HCT116 (cell line): ENCODE measurements at places on chromosomes 6 and 20. TPM values are rescaled to one million over a fixed set of nuclear protein-coding genes. Genes with fewer than 3 reads are reported as not detected.

GRCh38 chr6:32974016-32974333 lies 5.6 kb downstream of the BRD2 start:
- DNase-seq, result no peak
- peak overlapping the region; percentile 70; the same call in 1 of the 2 replicates for H3K27ac ChIP-seq
- H3K4me3 ChIP-seq, result peak overlapping the region; percentile 82
- peaks cover 66% of the 10 kb centered on the region for H3K36me3 ChIP-seq

Gene SLC32A1
- not detected for total RNA-seq

DNA sequence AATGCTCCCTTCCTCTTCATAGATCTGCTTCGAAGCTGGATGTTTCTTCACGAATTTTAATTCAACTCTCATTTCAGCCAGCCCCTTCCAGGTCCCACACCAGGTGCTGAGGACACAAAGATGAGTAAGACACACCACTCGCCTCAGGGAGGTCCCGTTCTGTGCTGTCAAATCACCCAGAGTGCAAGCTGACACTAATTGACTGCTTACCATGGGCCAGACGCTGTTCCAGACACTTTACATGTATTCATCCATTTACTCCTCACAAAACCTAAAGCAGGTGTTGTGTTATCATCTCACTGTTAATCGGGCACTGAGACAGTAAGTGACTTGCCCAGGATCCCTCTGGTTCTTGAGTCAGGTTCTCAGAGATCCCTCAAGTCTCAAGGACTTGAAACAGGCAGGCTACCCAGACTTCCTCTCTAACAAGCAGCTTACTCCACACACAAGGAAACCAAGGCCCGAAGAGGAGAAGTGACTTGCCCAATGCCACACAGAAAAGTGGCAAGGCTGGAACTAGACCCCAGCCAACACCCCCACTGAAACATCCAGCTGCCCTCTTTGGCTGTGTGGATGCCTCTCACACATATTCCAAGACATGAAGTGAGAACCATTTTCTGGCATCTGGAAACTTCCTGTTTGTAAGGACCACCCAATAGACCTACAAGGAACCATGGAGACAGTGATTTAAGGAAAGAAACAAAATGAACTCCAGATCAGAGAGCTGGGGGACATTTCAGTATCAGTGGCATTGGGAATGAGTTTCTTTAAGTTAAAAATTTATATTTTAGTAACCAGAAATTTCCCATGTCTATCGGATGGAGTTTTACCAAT lies 174.5 kb downstream of the CDC5L start:
- no peak overlapping the region for H3K4me3 ChIP-seq
- no peaks in the 10 kb centered on the region for H3K36me3 ChIP-seq

DNA sequence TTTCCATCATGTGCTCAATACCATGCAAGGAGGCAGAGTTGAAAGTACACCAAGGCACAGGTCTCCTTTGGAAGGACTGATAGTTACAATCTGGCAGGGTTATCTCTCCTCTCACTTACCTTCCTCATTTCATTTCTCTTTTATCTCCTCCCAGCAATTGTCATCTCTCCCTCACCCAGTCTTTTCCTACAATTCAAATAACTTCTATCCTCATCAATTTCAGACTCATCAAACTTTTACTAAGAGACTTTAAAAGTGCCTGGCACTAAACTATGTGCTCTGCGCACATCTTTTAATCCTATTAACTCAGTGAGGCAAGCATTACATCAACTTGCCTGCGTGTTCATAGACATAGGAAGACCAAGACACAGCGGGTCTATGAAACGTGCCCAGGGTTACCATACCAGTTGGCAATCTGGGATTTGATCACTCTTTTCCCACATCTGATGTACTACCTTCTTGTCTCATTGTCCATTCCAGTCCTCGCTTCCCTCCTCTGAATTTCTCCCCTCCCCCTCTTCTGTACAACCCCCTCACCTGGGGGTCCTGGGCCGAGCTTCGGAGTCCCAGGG lies 1.2 kb downstream of the VARS1 start:
- H3K36me3 ChIP-seq, result peaks cover 7% of the 10 kb centered on the region
- peaks cover 45% of the 10 kb centered on the region for H3K4me1 ChIP-seq
- peak overlapping the region; percentile 98 for H3K27ac ChIP-seq

DNA sequence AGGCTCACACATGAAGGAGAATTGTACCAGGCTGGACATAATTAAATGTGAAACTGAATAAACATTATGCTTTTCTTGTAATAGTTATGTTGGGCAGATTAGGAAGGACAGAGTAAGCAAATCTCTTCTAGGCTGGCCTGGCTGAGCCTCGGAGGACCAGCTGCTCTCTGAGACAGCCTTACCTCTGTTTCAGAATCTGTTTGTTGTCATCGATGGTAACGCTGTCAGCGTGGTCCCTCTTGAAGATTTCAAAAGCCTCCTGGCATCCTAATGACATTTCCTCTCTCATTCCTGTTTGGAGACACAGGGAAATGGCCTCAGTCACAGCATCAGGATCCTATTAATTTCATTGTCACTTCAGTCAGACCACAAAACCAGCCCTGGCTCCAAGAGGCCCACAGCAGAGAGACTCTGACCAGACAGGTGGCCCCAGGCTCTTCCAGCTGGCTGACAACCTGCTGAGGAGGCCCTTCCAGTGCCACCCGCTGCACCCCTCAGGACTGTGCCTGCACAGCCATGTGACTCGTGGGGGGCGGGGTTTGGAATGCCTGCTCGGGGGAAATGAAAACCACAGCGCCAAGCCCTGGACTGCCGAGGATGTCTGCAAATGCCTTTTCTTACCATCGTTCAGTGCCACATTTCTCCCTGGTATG lies 108.5 kb upstream of the KCNK16 start:
- H3K27me3 ChIP-seq, result no peaks in the 10 kb centered on the region
- H3K36me3 ChIP-seq, result no peaks in the 10 kb centered on the region
- no peak overlapping the region for H3K4me3 ChIP-seq
- H3K27ac ChIP-seq, result no peak overlapping the region

DNA sequence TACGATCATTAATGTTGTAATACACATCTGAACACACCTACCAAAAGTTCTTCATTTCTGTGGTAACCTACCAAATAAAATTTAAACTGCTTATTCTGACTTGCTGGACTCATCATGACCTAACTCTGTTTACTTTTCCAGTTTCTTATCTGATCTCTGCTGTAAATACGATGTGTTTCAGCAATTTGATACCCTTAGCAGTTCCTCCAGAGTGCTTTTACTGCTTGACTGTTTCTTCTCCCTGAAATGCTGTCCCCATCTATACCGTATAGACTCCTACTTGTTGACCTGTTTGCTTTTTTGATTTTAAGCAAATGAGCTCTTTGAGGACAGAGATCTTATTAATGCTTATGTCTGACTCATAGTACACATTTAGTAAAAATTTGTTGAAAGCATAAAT lies 119.5 kb downstream of the SCAF8 start:
- H3K27ac ChIP-seq, result no peak overlapping the region
- DNase-seq, result no peak
- no peak overlapping the region for H3K4me3 ChIP-seq
- H3K36me3 ChIP-seq, result no peaks in the 10 kb centered on the region
- H3K4me1 ChIP-seq, result no peaks in the 10 kb centered on the region

- H3K27ac ChIP-seq, result peak overlapping the region; percentile 92
- DNase-seq, result no peak
- peaks cover 63% of the 10 kb centered on the region for H3K4me1 ChIP-seq
- no peaks in the 10 kb centered on the region for H3K27me3 ChIP-seq
Measured at GRCh38 chr20:47315339-47316056, 41.0 kb downstream of the ZMYND8 start.

Gene ENPP4
- 9.6 TPM for total RNA-seq

DNA sequence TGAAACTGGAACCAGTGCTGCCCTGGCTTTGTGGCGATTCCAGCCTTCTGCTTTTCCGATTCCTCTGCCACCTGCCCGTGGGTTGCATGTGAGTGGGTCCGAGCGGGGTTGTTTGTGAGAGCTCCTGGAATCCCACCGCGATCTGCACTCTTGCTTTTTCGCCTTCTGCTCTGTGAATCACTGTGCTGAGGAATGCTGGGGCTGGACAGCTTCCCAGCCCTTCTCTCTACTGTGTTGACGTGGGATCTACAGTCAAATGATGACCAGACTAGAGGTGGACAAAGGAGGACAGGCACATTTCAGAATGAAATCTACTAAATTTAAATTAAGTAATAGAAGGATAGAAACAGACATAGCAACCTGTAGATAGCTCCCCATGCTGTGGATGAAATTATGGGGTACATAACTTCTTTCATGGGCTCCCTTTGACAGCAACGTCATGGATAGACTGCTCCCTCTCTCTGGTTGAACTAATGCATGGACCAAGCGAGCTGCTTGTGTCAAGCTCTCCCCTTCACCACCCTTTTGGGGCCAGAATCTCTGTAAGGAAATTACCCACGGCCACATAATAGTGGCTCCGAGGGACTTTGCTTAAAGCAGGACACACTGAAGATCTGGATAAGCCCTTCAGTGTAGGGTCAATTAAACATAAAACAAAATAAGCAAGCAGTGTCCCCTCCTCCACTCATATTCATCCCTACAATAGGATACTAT lies 2.0 kb downstream of the FNDC1 start:
- no peaks in the 10 kb centered on the region for H3K4me1 ChIP-seq
- no peak overlapping the region for H3K4me3 ChIP-seq
- H3K27ac ChIP-seq, result no peak overlapping the region
- H3K36me3 ChIP-seq, result no peaks in the 10 kb centered on the region

GRCh38 chr6:139931747-139932146 lies 557.3 kb upstream of the CITED2 start:
- DNase-seq, result no peak
- H3K27ac ChIP-seq, result no peak overlapping the region
- H3K4me1 ChIP-seq, result no peaks in the 10 kb centered on the region
- no peak overlapping the region for H3K4me3 ChIP-seq
- H3K27me3 ChIP-seq, result no peaks in the 10 kb centered on the region

Gene KIAA1755
- not detected for total RNA-seq

Gene SLC12A5
- 1.9 TPM for total RNA-seq

DNA sequence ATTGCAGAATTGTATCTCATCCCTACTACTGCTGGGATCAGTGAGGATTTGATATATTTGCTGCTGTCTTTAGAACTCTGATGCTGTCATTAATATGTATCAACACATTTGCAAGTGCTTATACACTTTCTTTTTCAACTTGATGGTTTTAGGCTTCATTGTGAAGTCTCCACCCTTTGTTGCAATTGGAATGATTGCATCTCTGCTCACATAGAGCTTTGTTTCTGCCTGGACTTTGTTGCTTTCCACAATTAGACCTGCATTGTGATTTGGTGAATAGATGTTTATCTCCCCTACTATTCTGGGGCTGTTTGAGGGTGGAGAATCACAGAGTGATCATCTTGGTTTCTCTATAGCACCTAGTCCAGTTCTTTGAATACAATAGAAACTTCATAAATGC lies 666.7 kb downstream of the EPM2A start:
- no peak overlapping the region for H3K4me3 ChIP-seq
- no peak for DNase-seq
- H3K36me3 ChIP-seq, result no peaks in the 10 kb centered on the region
- no peaks in the 10 kb centered on the region for H3K27me3 ChIP-seq

GRCh38 chr20:3203315-3204123 lies 963 bp downstream of the DDRGK1 start:
- H3K4me3 ChIP-seq, result peak overlapping the region; percentile 94
- peaks cover 9% of the 10 kb centered on the region; the same call in 1 of the 2 replicates for H3K4me1 ChIP-seq
- peak overlapping the region; percentile 87 for H3K27ac ChIP-seq
- no peak for DNase-seq
- peaks cover 17% of the 10 kb centered on the region; the same call in 1 of the 2 replicates for H3K36me3 ChIP-seq

Gene COL21A1
- total RNA-seq, result not detected

GRCh38 chr20:25051386-25052155 lies 6.4 kb downstream of the ACSS1 start:
- peaks cover 3% of the 10 kb centered on the region for H3K27me3 ChIP-seq
- H3K4me3 ChIP-seq, result no peak overlapping the region
- no peaks in the 10 kb centered on the region; the same call in 1 of the 2 replicates for H3K36me3 ChIP-seq
- no peaks in the 10 kb centered on the region for H3K4me1 ChIP-seq

DNA sequence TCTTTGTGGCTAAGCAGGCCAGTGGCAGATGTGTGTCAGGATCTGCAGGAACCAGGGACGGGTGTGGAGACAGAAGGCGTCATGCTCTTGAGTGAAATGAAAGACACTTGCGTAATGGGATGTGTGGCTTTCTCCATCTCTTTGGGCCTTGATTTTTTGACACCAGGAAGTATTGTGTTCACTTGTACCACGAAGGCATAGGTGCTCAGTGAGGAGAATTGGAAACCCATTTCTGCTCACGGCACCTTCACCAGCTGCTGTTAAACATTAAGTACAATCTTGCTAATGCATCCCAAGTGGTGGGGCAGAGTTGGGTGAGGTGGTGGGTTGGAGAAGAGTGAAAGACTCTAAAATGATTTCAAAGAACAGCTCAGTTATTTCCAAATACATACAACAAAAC lies 30.0 kb downstream of the GJA10 start:
- no peak for DNase-seq
- no peaks in the 10 kb centered on the region for H3K36me3 ChIP-seq

GRCh38 chr20:53643031-53643832 lies 49.6 kb upstream of the ZNF217 start:
- no peak overlapping the region for H3K4me3 ChIP-seq
- no peaks in the 10 kb centered on the region for H3K27me3 ChIP-seq
- H3K4me1 ChIP-seq, result peaks cover 19% of the 10 kb centered on the region
- peak; percentile 57 for DNase-seq
- H3K27ac ChIP-seq, result peak overlapping the region; percentile 90

DNA sequence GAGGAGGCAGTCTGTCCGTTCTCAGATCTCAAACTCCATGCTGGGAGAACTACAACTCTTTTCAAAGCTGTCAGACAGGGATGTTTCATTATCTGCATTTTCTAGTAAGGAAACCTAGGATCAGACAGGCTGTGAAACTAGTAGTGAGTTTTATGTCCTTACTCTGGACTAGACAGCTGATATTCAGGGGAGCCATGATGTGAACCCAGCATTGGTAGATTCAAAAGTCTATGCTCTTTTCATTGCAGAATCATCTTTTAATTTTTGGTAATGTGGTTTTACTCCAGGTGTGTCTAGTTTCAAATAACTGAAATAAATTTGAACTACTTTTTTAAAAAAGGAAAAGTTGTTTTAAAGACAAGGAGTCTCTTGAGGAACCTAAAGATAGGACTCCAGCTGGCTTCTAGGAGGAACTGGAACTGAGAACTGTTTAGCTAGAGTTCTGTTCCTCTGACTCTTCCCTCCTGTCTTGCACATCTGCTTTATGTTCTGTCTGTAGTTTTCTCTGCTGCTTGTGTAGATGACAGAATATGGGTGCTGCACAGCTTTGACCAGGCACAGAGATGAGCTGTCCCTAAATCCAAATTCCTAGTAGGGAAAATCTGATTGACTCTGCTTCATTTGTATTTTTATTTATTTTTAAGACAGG lies 27.8 kb upstream of the RNF144B start:
- H3K27ac ChIP-seq, result no peak overlapping the region
- no peaks in the 10 kb centered on the region for H3K4me1 ChIP-seq
- no peaks in the 10 kb centered on the region for H3K27me3 ChIP-seq
- no peak for DNase-seq

DNA sequence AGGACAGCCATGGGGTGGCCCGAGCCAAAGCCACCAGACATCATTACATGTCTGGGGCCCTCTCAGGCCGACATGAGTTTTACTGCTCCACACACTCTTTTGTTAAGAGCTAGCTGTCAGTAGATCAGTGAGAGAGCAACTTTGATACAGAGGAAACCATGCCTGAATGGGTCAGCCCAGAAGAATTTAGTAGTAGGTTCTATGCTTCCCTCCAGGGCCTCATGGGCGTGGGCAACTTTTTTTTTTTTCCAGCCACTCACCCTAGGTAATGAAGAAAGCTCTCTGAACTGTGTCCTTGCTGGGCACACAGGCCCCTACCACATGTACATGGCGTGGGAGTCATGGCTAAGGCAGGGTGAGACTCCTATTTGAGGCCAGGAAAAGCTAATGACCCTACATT lies 38.8 kb downstream of the HLA-F start:
- no peak overlapping the region for H3K27ac ChIP-seq
- no peak for DNase-seq
- H3K27me3 ChIP-seq, result no peaks in the 10 kb centered on the region
- H3K4me3 ChIP-seq, result no peak overlapping the region
- no peaks in the 10 kb centered on the region for H3K36me3 ChIP-seq
